Mesendoderm (in vitro differentiated cells): ENCODE measurements at places on chromosomes 13 and 19.

DNA sequence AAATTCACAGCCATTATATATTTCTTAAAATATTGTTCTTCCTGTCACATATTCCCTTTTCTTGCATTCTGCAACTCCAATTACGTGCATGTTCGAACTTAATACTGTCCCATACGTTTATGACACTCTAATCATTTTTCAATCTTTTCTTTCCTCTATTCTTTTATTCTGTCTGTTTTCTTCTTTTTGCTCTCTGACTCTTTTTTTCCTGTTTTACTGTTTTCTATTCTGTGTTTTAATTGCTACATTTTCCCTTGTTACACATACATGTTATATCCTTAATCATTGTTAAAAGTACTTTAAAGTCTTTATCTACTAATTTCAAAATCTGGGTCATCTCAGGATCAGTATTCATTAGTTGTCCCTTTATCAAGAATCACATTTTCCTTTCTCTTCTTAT lies 1149.1 kb upstream of the PCDH20 start:
- DNase-seq, result no peak

GRCh38 chr13:46586751-46587514 lies 34.0 kb downstream of the LRCH1 start:
- no peak for DNase-seq

- DNase-seq, result no peak
These were observed 9.1 kb upstream of the ERVK3-1 start for GRCh38 chr19:58296104-58296503.

- peak; percentile 51 for DNase-seq
These were observed 5.0 kb downstream of the TLE5 start for GRCh38 chr19:3057275-3057714.

GRCh38 chr13:27036236-27036981 lies 135.2 kb downstream of the USP12 start:
- peak; percentile 31 for DNase-seq

DNA sequence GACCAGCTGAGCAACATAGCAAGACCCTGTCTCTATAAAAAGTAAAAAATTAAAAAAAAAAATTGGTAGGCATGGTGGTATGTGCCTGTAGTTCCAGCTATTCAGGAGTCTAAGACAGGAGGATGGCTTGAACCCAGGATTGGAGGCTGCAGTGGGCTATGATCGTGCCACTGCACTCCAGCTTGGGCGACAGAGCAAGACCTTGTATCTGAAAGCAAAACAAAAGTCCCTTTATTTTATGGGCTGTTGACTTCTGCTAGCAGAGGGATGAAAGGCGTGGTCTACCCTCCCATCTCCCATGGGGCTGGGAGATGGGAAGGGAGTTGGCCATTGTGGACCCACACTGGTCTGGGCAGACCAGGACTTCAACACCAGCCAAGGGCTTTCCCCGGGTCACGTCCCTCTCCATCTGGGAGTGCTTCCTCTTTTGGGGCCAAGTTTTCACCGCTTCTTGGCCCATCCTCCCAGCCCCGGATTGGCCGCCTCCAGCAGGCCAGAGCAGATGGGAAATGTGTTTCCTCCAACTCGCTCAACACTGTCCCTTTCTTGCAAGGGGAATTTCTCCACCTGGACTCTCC lies 2.2 kb upstream of the TNFSF9 start:
- peak; percentile 46 for DNase-seq

- no peak for DNase-seq
These were observed 9.9 kb downstream of the SERTM1 start for GRCh38 chr13:36683701-36684100.

- no peak for DNase-seq
These were observed 276.4 kb downstream of the KLF5 start for GRCh38 chr13:73335210-73335609.

DNA sequence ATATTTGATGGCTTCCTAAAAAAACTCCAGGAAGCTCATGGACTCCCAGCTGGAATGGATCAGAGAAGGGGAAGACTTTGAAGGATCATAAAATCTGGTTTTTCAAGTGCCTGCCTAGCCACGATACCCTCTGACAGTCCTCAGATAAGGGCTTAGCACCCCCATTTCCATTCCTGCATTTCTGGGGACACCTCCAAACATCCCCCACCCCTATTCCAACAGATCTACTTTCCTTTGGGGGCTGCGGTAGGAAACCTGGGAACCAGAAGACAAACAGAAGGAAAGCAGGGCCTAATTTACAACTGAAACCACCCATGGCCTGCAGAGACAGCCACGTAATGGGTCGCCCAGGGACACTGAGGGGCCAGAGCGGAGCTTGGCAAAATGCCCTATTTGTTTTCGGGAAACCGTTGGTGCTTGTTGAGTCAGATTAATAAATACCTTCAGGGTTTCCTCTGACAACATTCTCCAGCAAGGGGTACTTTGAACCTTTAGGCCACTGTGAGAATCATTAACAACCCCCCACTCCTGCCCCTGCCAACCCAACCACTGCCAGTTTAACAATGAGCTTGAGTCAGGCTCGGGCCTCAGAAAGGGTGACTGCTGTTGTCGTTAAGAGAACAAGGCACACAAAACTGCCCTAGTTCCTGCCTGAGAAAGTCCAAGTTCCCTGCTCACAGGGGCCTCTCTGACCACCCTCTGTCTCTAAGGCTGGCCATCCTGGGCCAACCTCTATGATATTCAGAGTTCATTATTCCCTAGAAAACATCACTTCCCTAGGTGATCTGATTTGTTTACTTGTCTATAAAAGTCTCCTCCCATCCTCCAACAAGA lies 23.5 kb downstream of the RHPN2 start:
- no peak for DNase-seq

DNA sequence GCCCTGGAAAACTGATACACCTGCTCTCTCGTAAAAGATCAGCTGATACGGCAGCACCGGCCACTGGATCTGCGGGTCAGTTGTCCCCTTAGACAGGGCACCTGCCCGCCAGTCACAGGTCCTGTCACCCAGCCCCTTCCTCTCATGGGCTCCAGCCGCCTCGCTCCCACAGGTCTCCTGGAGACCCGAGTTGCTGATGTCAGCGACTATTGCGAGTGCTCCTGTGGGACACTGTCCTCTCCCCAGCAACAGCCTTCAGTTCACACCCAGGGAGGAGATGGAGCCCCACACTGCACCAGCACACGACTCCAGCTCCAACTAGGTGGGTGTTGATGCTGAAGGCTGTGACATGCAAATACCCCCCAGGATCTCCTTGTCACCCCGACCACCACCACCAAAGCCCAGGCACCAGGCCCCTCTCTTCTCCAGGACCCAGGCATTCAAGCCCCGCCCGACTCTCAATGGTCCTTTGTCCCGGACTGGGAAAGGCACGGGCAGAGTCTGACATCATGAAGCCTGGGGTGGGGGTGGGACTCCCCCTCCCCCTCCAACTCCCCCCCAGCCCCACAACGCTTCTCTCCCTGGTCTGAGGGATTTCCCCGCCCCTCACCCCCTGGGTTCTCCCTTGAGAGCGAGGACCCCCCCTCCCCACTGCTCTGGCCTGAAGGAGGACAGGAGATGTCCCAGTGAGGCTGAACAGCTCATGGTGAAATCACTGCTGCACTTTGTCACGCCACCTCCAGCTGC lies 1.4 kb upstream of the MAG start:
- DNase-seq, result no peak

- peak; percentile 60 for DNase-seq
These were observed 5.2 kb upstream of the MLNR start for GRCh38 chr13:49214917-49215376.

GRCh38 chr13:53946500-53946899 lies 917.9 kb downstream of the OLFM4 start:
- no peak for DNase-seq

DNA sequence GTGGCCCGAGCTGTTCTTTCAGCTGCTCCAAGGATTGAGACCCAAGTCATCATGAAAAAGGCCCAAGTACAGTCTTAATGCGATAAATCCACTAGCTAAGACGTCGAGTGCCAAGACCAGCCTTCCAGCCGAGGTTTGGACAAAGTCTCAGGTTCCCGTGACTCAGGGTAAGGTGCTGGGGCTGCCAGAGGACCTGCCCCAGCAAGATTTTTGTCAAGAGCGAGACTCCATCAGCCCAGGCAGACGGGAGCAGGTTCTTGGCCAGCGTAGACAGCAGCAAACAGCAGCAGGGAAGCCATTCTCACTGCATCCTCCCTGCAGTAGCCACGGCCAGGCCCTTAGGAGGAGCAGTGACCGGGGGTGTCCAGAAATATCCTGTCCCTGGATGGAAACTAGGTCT lies 3.4 kb downstream of the FEM1A start:
- no peak for DNase-seq

DNA sequence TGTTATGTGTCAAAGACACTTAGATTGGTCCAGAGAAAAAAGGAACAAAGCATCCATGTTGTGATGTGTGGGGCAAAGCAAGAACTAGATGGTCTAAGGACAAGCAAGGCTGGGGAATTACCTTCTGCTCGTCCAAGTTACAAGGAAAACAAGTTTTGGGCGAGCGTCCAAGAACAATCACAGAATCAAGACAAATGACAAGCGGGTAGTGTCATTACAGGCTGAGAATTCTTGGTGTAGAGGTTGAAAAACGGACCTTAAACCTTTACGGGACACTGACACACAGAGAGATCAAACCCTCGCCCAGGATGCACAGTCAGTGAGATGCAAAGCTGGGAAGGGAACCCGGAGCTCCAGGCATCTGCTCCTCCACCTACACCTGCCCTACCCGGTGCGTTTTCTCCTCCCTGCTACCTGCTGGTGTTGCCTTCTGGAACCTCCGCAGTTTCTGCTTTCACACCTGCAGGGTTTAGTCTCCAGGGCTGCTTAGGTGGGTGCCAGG lies 515 bp upstream of the ZNF324B start:
- no peak for DNase-seq

GRCh38 chr19:31513841-31514240 lies 164.6 kb upstream of the TSHZ3 start:
- no peak for DNase-seq

- DNase-seq, result no peak
These were observed 8.7 kb downstream of the GPR32 start for GRCh38 chr19:50778906-50779430.

DNA sequence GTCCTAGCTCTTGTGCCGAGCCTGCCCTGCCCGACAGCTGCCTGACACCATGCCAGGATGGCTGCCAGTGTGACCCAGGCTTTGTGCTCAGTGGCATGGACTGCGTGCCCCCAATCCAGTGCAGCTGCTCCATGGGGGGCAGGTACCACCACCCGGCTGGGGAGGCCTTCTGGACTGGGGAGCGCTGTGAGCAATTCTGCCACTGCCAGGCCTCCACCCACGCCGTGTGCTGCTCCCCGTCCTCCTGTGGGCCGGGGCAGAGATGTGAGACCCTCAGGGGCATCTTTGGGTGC lies 9.4 kb upstream of the FXYD3 start:
- no peak for DNase-seq

GRCh38 chr13:30034458-30034795 lies 184.0 kb upstream of the UBL3 start:
- no peak for DNase-seq

DNA sequence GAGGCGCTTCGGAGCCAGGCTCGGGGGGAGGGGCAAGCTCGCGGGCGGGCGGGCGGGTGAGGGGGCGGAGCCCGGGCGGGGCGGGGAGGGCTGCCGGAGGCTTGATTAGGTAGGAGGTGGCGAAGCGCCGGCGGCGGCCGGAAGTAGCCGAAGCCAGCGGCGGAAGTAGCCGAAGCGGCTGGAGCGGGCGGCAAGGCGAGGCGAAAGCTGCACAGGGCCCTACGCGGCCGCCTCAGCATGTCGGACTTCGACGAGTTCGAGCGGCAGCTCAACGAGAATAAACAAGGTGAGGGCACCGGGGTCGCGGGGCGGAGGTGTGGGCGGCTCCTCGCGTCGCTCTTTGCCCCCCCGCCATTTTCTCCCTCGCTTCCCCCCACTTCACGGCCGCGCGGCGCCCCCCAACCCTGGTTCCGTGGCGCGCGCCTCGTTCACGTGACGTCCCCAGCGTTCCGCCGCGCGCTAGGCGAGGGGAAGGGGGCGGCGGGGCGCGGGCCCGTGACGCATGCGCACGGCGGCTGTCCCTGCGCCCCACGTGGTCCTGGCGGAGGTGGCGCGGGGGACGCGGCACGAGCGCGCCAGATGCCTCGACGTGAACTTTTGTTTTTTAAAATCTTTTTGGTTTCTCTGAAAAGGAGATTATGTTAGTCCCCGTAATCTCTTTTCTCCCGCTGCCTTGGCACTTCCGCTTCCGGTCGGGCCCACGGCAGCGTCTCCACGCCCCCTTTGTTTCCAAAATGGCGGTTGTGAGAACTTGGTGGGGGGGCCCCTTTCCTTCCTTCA lies at the start of gene U2AF2:
Gene U2AF2 (plus strand): TSS at position 168 of the 780 bp plus-strand sequence. CDS start 70 bp downstream, at position 238.
- peak; percentile 92 for DNase-seq

DNA sequence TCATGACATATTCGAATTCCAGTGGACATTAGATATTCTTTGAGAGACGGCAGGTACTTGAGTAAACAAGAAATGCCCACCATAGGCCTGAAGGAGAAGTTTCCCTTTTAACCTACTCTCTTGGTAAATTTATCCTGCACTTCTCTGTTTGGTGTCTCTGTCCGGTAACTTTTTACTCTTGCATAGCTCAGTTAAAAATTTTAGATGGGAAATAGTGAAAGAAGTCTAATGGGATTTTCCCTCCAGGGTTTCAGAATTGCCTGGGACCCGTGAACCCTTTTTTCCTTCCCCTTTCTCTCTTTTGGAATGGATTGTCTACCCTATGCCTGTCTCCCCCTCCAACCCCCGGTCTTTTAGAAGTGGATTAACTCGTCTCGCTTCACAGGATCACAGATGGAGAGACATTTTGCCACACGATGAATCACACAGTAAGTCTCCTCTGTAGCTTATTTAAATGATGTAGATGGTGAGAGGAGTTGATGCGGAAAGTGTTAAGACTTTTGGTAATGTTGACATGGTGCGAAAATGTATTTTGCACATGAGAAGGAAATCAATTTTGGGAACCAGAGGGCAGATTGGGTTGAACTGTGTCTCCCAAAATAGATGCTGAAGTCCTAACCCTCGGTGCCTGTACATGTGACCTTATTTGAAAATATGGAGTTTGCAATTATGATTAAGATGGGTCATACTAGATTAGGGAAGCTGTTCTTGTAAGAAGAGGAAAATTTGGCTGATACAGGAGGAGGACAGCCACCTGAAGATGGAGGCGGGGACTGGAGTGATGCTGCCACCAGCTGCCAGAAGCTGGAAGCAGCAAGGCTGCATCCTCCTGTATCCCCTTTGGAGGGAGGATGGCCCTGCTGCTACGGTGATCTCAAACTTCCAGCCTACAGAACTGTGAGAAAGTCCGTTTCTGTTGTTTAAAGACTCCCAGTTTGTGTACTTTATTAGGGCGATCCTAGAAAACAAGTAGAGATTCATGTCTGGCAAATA lies 711 bp upstream of the MIPEP start:
- peak; percentile 19 for DNase-seq
